ENCODE measurements at places on chromosomes 1 and 21.

- DNase-seq = no peak
These were observed 141.0 kb downstream of the GRIK1 start for GRCh38 chr21:29798840-29799239.

DNA sequence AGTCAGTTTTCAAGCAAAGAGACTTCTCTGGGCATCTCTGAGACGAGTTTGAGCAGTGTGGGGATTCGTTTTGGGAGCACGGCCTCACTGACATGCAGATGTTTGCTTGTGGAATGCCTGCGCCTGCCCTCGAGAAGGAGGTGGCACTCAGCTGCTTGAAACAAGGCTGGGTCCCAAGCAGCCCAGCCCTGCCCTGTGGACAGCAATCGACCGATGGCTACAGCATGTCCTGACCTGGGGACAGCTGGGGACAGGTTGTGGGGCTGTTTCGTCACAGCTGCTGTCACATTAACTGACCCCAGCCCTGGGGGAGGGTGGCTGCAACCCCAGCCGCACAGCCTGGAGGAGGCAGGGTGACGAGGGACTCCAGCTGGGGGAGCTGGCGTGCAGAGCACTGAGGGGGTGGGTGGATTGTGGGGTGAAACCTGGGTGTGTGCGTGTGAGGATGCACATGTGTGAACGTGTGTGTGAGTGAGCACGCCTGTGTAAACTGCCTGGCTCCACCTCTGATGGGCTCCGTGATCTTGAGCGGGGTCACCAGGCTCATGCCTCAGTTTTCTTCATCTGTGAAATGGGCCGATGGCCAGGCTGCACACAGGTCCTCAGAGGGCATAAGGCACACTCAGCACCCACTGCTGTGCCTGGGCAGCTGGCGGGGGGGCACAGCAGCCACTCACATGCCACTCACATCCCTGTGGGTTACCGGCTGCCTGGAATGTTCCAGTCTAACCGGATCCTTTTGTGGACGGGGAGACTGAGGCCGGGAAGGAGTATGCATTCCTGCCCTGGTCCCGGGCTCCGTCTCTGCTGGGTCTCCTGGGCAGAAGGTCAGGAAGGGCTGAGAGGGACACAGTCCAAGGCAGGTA, 49.3 kb downstream of the COL18A1 start:
- DNase-seq = no peak

GRCh38 chr1:60341274-60341673, 267.7 kb upstream of the C1orf87 start:
- no peak for DNase-seq

DNA sequence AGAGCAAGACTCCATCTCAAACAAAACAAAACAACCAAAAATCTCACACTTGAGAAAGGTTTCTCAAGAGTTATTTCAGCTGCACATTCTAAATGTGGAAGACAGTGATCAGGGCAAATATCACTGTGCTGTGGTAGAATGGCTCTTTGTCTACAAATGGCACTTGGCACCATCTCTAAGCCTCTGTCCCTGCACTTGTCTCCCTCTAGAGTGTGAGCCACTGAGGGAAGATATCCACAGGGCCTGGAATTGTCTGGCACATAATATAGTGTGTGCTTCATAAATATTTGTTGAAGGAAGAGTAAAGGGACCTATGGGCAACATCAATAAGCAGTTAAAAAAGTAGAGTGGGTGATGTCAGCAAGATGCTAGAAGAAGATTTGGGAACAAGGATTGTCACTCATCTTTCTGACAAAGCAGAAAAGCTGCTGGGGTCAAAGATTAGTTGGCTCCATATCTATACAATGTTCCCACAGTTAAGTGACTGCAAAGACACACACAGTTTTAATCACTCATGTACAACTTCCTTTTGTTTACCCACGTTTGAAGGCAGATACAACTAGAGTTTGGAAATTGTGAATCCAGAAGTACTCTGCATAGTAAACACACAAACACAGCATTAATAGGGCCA, 19.1 kb downstream of the CD101 start:
- no peak for DNase-seq

GRCh38 chr1:152165286-152166077, 6.5 kb upstream of the RPTN start:
- no peak for DNase-seq

Data from SHP77 (cell line).